ENCODE measurements at places on chromosomes 5 and 9.

DNA sequence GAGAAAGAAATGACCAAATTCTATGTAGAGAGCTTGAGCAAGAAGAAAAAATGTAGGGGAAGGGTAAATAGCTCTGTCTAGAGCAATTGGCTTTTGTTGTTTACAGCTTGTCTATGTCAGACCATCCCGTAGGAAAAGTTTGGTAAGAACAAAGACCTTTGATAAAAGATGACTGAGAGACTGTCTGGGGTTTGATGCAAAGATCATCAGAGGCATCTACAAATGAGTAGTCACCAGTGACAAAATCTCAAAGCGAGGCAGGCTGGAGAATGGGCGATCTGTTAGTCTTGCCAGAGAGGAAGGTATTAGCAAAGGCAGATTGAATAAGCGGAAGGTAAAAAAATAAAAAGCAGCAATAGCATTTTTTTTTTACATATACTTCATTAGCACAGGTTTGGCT, 125.0 kb upstream of the RASGRF2 start:
- no peak for DNase-seq

GRCh38 chr5:171201310-171201709, 107.7 kb upstream of the TLX3 start:
- DNase-seq: no peak

DNA sequence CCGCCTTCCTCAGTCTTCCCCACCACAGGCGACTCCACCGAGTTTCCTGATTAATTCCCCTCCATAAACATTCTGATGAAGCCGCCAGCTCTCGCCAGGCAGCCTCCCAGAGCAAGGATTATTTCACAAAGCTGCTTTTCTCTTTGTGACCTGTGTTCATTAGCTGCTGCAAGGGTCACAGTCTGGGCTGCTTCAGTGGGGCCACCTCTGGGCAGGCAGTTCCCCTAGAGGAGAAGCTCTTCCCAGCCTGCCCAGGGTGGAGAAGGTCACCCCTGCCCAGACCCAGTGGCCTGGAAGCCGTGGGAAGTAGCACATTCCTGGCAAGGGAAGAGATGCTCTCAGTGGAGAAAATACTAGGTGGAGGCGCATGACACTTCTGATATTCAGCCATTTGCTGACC, 58.4 kb upstream of the RAPGEF1 start:
- no peak for DNase-seq

- no peak for DNase-seq
Observed at GRCh38 chr5:176579323-176579722, 30.2 kb downstream of the CDHR2 start.

DNA sequence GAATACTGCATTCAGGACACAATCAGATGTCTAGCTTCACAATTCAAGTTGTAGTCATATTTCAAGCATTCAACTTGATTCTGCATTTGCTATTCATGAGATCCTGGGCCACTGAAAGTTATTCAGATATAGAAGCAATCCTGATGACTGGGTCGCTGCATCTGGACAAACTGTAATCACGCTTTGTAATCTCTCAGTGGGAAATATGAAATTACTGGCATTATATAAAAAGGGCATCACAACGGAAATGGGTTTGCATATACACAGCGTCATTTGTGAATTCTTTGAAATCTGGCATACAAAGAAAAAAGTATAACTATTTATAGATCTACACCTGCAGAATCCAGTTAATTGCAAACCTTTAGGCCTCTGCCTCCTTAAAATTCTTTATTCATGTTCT, 102.2 kb downstream of the PARP8 start:
- DNase-seq: no peak

- DNase-seq: peak; percentile 77
Observed at GRCh38 chr5:61280205-61280604, 51.9 kb upstream of the ZSWIM6 start.

DNA sequence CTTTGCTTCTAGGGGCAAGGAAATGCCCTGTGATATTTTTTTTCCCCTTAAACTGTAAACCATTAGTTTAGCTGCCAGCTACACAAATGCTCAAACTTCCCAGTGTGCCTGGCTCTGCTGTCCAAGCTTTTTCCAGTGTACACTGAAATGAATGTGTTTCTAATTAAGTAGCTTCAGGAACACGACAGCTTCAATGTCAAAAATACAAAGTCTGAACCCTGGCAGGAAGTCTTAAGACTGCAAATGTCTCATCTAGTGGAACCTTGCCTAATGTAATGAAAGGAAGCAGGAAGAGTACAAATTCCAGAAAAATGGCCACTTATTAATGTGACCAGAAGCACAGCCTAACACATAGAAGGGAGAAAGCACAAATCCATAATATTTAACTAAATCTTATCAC, 255.2 kb downstream of the CRB2 start:
- no peak for DNase-seq

- no peak for DNase-seq
Observed at GRCh38 chr9:8395022-8395421, 595.4 kb upstream of the DMAC1 start.

Data from epithelial cell of prostate (primary cell).